Activated T-helper 1 cell treated with anti-CD3 and anti-CD28 coated beads, Interleukin-12 subunit alpha, Interleukin-12 subunit beta, Interleukin-2, Interleukin-4 antibody, amounts not matched to agents 30 ng/mL and 10 ng/mL and 1 ng/mL, durations not matched to agents 14 hours and 24 hours and 36 hours (primary cell): ENCODE measurements at places on chromosomes 11 and 22.

- no peak for DNase-seq
Observed at GRCh38 chr11:72039031-72039855, 40.5 kb downstream of the IL18BP start.

DNA sequence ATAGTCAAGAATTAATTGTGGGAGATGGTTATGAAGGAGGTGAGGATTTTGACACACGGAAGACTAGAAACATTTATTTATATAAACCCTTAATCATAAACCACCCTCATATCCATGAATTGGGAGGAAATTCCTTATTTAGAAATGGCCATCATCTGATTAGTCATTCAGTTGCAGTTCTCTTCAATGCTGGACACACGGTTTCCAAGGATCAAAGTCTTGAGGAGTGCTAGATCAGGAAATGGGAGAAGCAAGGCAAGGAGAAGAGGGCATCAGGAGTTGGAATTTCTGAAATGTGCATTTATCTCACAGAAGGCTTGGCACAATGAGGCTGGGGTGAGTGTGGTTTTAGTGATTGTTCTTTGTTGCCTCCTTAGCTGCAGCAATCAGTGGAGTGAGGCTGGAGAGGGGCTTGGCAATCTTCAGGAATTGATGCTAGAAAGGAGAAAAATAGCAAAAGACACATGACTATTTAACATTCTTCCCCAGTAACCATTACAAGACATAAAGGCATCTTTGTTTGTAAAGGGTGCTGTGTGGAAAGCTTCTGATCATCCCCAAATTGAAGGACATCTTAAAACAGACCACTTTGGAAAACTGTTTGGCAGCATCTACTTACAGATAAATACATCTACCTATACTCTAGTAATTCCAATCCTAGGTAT, 21.6 kb upstream of the GDPD4 start:
- DNase-seq, result no peak

GRCh38 chr22:47600281-47600680, 837.8 kb downstream of the TBC1D22A start:
- no peak for DNase-seq

GRCh38 chr11:75760710-75761493, 7.7 kb upstream of the DGAT2 start:
- DNase-seq, result no peak

DNA sequence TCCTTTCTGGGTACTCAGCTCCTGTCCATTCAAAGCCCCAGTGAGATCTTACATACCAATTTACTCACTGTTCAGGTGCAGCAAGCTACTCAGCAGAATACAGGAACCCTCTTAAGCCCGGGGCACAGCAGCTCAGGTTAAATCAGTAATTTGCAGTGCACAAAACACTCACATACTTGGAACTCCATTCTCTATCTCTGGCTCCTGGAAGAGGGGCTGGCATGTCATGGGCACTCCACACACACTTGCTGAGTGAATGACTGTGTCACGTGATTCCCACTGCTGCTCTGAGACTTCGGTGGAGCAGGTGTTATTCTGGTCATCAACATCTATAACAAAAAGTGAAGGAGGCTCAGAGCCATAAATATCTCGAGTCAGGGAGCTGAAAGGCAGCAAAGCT, 157.3 kb upstream of the BDNF start:
- no peak for DNase-seq

- no peak for DNase-seq
Observed at GRCh38 chr11:2294926-2295290, 6.8 kb downstream of the C11orf21 start.

GRCh38 chr22:45212306-45212709, 28.4 kb downstream of the KIAA0930 start:
- DNase-seq, result no peak

DNA sequence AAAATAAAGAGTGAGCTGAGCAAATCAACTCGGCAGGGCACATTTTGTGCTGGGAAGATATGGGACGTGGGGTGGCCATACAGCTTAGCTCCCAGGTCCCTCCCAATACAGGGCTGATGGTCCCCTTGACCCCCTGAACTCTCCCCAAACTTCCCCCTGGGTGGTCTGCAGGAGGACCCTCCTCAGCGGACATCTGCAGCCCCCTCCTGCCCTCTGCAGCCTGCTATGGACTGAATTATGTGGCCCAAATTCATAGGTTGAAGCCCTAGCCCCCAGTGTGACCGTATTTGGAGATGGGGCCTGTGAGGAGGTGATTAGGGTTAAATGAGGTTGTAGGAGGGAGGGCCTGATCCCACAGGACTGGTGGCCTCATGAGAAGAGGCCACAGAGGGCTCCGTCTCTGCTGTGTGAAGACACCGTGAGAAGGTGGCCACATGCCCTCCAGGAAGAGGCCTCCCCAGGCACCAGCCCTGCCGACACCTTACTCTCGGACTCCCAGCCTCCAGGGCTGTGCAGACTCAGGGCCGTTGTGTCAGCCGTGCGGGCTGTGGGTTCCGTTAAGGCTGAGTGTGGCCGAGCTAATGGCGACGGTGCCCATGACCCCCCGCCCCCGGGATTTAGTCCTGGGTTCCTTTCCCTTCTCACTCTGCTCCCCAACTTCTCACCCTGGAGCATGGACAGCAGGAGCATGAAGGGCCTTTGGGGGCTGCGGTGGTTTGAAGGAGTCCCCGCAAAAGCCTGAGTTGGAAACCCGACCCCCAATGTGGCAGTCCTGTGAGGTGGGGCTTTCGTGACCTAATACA, 1042.8 kb downstream of the BRD1 start:
- no peak for DNase-seq

- no peak for DNase-seq
Observed at GRCh38 chr11:118911113-118911879, 14.4 kb downstream of the BCL9L start.

GRCh38 chr11:1499899-1500298, 13.3 kb upstream of the MOB2 start:
- DNase-seq, result no peak

DNA sequence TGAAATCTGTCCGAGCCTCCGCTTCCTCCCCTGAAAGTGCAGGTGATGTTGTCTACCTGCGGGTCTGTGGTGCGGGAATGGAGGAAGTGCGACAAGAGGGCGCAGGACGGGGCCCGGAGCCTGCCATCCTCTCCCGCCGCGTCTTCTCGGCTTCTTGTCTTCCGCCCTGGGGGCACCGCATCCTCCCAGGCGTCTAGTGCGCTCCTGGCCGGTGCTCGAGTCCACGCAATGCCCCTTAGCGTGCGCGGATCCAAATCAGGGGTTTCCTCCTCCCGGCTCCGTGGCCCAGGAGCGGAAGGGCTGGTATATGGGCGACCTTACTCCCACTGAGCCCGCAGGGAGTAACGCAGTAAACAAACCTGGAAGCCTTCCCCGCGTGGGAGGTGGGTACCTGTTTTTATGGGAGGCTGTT, 405 bp downstream of the SFI1 start:
- no peak for DNase-seq

- no peak for DNase-seq
Observed at GRCh38 chr11:105219269-105219668, 79.7 kb upstream of the CARD18 start.

DNA sequence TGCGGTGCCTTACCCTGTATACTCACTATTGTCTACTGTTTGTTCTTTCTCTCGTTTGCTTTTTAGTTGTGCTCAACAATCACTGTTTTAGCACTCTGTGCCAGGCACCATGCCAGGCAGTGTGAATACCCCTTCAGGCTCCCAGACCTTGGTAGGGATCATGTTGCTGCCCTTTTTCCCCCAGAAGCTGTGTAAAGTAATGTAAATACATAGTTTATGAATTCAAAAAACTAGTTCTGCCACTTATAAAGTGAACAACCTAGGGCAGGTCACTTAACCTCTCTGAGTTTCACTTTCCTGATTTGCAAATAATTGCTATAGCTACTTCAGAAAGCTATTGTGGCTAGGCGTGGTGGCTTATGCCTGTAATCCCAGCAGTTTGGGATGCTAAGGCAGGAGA, 81.0 kb upstream of the CTSC start:
- no peak for DNase-seq

DNA sequence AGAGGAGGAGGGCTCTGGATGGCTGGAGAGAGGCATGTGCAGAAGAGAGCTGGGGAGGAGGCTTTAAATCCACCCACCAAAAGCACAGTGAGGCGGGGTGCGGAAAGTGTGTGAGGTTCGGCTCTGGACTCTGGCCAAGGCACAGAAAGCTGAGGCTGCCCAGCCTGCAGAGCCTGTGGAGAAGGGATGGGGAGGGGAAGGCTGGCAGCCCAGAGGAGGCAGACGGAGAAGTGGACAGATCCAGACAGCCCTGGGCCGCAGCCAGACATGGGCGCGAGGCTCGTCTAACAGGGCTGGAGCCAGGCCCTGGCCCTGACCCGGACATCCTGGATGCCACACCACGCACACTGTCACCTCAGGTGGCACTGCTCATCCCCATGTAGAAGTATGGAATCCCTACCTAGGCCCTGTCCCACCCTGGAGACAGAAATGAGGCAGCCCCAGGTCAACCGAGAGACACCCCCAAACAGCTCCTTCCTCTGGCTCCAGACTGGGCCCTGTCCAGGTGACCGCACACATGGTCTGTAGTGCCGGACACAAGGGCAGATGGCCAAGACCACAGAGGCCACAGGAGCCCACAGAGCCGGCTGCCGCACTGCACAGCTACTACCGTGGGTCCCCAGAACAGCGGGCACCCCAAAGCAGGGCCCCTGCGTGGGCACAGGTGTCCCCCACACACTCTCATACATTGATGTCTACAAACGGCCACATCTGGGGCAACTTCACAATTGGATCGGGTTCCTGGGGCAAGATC, 16.6 kb upstream of the MOB2 start:
- DNase-seq, result no peak

GRCh38 chr11:68687311-68687710, 3.0 kb downstream of the GAL start:
- DNase-seq, result no peak

GRCh38 chr11:77517226-77517625, 43.3 kb upstream of the PAK1 start:
- no peak for DNase-seq

- DNase-seq, result no peak
Observed at GRCh38 chr11:113317339-113317738, 3.0 kb downstream of the TTC12 start.

DNA sequence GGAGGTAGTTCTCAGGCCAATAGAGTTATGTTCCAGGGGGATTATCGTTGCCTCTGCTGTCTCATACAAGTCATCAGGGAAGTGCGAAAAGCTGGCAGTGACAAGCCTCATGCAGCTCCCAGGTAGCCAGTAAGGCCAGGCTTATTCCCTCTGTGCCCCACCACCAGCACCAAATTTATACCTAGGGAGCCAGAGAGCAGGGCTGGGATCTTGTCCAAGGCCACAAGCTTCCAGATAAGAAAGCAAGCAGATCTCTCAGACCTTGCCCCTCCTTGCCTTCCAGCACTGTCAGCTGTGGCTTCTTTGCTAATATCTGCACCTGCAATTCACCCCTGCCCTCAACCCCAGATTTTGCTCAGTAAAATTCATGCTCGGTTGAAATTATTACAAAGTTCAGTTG, 206.3 kb upstream of the FAT3 start:
- no peak for DNase-seq

- no peak for DNase-seq
Observed at GRCh38 chr11:13745165-13745564, 76.7 kb downstream of the FAR1 start.

- no peak for DNase-seq
Observed at GRCh38 chr11:11345099-11345498, 8.0 kb downstream of the CSNK2A3 start.

- no peak for DNase-seq
Observed at GRCh38 chr11:65931773-65932557, 12.7 kb downstream of the DRAP1 start.

GRCh38 chr11:77096591-77097019, 6.0 kb upstream of the OMP start:
- DNase-seq, result no peak

DNA sequence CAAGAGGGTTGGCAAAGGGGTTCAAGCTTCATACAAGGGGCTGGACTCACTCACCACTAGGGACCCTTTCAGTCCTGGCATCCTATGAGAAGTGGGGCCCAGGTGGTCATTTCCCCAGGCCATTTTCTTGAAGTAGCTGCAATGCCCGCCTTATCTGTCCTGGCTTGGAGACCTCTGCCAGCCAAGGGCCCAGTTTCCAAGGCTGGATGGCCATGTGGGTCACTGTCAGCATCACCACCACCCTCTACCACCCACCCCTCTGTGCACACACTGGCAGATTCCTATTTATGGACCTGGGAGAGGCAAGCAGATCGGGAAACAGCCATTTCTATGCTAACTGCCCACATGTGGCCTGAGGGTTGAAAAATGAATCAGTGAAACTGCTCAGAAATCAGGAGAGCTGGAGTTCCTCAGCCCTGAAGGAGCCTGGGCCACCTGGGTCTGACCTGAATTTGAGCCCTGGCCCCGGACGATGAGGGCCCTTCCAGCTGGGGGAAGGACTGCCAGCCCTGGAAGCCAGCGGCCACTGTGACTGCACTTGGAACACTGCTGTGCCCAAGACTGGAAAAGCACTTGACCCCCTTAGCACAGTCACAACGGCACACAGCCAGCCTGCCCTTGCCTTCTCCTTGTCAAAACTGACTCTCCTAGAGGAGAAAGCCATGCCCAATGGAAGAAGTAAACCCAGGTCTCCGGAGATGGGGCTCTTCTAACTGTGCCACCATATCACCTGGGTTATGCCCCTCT, 442.2 kb downstream of the BUD13 start:
- DNase-seq, result no peak

- DNase-seq, result no peak
Observed at GRCh38 chr11:45541693-45542434, 123.6 kb downstream of the CHST1 start.

GRCh38 chr11:131867457-131868257, 497.2 kb downstream of the NTM start:
- DNase-seq, result no peak

DNA sequence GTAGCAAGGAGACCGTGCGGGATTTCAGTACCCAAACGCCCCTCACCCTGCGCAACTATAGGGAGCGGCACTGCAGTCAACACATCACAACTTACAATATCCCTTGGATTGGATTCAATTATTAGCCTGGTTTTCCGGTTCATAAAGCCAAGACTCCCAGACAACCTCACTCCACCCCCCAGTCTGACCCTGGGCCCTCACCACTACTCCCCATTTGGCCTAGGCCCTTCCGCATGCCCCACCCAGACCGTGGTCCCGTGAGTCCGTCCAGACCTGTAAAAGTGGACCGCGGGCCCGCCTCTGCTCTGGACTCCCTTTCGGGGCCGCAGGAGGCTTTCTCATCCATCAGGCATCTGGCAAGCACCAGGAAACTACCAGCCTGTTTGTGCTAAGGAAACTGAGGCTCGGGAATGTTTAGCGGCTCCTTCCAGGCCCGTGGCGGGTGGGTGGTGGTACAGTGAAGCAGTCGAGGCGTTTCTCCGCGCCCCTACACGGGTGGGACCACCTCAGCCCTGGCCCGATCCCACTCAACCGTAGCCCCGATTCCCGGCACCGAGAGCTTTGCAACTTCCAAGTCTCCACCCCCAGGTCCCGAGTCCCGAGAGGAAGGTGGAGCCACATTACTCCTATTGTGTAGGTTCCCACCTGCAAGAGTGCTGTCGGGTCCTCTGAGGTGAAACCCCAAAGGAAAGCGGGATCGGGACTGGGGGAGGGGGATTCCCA, 679 bp upstream of the DPP3 start:
- no peak for DNase-seq

GRCh38 chr11:38019072-38019775, 1421.2 kb upstream of the RAG2 start:
- no peak for DNase-seq

GRCh38 chr22:32648486-32648885, 153.0 kb upstream of the TIMP3 start:
- DNase-seq, result no peak

GRCh38 chr11:9219572-9219971, 45.6 kb downstream of the DENND5A start:
- no peak for DNase-seq

- DNase-seq, result no peak
Observed at GRCh38 chr11:3786781-3787428, 10.4 kb downstream of the NUP98 start.

GRCh38 chr11:65868907-65869306, 3.7 kb downstream of the EFEMP2 start:
- DNase-seq, result no peak
